ENCODE measurements at places on chromosomes 3 and 15.

- no peak for DNase-seq
Measured at GRCh38 chr15:69881302-69881670, 216.4 kb downstream of the TLE3 start.

DNA sequence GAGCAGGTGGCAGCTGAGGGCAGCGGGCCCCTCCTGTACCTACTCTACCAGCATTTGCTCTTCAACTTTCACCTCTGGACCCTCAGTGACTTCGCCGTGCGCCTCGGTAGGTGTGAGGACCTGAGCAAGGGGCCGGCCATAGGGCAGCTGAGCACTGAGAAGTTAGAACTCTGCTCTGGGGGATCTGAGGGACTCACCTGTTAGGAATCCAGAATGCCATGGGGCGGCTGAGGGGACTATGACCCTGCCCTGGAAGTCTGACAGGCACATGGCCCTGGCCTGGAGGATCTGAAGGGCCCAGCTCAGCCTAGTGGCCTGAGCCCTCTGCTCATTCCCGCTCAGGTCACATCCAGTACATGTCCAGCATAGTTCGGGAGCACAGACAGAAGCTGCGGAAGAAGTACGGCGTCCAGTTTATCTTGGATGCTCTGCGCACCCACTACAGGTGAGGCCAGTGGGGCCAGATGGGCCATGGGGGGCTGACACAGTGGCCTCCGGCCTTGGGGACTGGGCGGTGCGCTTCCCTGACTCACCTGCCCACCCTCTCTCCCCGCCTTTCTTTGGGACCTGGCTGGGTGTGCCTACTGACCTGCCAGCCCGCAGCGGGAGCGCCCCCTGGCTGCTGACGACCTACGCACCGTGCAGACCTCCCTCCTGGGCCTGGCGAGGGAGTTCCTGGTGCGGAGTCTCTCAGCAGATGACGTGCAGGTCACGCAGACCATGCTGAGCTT lies 18.8 kb downstream of the NBEAL2 start:
- peak; percentile 57 for DNase-seq

DNA sequence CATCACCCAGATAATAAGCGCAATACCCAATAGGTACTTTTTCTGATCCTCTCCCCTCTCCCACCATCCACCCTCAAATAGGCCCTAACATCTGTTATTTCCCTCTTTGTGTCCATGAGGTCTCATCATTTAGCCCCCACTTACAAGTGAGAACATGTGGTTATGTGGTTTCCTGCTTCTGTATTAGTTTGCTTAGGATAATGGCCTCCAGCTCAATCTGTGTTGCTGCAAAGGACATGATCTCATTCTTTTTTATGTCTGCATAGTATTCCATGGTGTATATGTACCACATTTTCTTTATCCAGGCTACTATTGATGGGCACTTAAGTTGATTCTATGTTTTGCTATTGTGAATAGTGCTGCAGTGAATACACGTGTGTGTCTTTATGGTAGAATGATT lies 165.4 kb downstream of the MBNL1 start:
- DNase-seq = no peak

- no peak for DNase-seq
Measured at GRCh38 chr3:46990573-46991374, 11.3 kb downstream of the NBEAL2 start.

- no peak for DNase-seq
Measured at GRCh38 chr3:66537735-66538134, 36.9 kb upstream of the LRIG1 start.

DNA sequence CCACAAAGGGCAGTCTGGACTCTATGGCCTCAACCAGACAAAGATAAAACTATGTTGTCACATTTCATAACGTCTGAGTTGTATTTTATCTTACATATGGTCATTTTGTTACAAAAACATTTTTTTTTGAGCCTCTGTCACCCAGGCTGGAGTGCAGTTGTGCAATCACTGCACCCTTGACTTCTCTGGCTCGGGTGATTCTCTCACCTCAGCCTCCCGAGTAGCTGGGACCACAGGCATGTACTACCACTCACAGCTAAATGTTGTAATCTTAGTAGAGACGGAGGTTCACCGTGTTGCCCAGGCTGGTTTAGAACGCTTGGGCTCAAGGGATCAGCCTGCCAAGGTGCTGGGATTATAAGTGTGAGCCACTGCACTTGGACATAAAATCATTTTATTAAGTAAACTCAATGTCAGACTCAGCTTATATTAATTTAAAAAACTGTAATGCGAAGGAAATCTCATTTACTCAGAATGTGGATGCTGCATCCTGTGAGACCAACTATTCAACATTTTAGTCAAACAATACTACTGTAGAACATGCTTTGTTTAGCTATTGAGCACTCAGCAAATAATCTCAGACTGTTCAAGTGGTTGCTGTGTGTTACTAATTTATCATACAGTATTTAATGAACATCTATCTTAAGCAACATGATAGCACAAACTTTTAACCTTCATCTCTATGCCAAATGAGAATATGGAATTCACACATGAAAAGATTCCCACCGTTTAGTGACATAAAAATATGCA lies 209.2 kb downstream of the TBL1XR1 start:
- no peak for DNase-seq

DNA sequence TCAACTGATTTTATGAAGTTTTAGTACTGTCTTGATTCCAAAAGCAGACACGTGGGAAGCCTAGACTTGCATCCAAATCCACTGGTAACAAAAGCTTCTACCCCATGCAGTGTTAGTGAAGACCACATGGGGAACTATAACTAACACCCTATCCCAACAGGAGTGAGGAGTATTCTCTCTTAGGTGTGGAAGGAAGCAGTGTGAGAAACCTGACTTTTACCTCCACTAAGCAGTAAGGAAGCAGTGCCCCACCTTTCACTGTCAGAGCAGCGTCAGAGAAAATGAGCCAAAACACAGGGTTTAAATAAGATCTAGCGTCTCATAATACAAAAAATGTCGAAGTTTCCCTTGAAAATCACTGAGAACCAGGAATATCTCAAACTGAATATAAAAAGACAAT lies 60.5 kb downstream of the DLG1 start:
- no peak for DNase-seq

All from stimulated activated CD8-positive, alpha-beta memory T cell treated with anti-CD3 and anti-CD28 coated beads, Interleukin-4, amount 100 ng/mL, for 1 hour (primary cell).